Inflammatory macrophage treated with lipopolysaccharide for 1 hour (primary cell): ENCODE measurements at places on chromosomes 13 and 19.

DNA sequence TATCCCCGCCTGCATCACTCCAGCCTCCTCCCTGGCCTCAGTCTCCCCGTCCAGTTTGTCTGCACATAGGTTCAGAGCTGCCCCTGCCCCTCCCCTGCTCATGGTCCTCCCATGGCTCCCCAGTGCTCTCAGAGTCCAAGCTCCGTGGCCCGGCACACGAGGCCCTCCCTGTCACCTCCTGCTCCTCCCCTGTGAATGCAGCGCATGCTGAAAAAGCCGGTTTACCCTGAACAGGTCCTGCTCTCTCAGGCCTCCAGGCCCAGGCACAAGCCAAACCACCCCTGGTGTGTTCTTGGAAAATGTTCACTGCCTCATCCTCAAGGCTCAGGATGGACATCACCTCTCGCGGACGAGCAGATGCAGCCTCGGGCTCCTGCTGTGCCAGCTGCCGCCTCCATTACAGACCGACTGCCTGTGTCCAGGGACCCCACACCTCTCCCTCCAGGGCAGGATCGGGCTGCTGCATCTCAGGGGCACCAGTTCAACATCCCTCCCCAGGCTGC is 13.0 kb downstream of the EMP3 start:
- DNase-seq: no peak

GRCh38 chr13:100124265-100124664 is 35.4 kb downstream of the PCCA start:
- DNase-seq: peak; percentile 66

GRCh38 chr13:80235166-80235966 is 105.6 kb downstream of the SPRY2 start:
- DNase-seq: peak; percentile 46

DNA sequence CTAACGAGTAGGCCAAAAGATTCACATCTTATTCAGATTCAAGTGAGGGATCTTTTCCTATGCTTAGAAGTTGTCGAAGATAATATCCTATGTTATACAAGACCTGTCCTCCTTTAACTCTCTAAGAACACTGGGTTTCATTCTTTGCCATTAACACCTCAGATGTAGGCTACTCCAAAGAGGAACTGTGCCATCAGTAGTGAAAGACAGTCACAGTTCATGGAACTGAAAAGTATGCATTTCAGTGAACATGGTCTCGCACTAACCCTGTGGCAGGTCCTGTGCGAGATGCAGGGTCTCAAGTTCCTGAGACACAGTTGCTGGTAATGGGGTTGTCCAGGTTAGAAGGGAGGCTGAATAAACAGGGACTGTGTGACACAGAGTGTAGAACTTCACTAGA is 4.1 kb downstream of the LGALS16 start:
- no peak for DNase-seq

DNA sequence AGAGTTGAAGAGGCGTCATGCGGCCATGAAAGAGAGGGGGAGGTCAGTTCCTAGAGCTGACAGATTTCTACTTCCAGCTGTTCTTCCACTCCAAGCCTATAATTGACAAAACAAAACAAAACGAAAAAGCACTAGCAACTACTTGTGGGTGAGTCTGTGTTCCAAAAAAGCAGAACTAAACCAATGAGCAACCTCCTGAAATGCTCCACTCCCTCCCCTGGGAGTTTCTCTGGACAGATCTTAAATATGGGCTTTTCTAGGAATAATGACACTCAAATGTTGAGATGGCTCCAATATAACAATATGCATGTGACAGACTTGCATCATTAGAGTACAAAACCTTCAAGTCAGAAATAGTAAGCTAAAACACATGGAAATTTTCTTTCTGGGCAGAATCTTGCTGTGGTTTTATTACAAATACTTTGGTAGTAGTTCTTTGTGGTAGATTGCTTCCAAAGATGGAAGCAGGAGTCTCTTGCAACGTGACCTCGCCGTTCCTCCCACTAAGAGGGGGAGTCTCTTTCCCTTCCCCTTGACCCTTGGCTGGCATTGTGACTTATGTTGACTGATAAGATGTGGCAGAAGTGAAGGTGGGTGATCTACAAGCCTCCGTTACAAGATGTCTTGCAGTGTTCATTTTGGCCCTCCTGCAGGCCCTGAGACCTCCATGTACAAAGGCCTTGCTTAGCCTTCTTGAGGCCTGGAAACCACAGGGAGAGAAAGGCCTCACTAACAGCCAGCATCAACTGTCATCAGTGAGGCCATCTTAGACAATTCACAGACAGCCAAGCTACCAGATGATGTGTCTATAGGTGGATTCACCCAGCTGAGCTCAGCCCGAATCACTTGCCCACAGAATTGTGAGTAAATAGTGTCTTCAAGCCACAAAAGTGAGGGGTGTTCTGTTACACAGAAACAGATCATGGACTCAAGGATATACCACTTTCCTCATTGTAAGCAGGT is 173.1 kb upstream of the RFC3 start:
- DNase-seq: peak; percentile 80

GRCh38 chr19:15294561-15294990 is 37.8 kb downstream of the BRD4 start:
- no peak for DNase-seq

- DNase-seq: no peak
Measured at GRCh38 chr19:408902-409515, at the start of gene C2CD4C. C2CD4C (minus strand) TSS chr19:409147; CDS start chr19:408361, 786 bp downstream.

DNA sequence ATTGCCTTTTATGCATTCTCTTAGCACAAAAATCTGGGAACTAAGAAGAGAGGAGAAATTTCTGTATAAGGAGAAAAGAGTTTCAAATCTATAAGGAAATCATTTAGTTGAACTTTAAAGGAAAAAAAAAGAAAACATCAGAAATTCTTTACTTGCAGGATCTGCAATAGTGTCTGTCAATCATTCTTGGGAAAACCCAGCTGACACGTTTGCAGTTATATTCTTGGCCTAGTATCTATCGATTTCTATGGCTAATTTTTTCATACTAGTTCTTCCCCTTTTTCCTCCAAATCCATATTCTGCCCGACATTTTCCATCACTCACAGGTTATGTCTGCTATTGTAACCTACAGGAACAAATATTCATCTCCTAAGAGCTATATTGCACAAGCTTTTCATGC is 160.7 kb downstream of the ABCC4 start:
- no peak for DNase-seq

DNA sequence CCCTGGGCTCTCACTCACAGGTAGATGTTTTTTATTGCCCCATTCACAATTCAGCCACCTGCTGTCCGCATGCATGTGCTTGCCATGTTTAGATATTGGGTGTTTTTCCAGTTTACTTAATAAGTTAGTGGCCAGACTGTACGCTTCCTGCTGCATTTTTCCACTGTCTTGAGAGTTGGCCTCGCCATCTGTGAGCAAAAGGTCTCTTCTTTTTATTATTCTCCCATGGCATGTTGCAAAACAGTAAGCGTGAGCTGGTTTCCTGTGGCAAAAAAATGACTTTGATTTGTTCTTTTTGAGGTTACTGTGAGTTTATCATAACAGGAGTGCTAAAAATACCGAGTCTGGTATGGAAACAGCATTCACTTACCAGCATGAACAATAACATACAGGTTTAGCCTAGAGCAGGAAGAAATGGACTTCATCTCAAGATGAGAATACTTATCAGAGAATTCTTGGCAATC is 46.0 kb downstream of the SAE1 start:
- DNase-seq: no peak

DNA sequence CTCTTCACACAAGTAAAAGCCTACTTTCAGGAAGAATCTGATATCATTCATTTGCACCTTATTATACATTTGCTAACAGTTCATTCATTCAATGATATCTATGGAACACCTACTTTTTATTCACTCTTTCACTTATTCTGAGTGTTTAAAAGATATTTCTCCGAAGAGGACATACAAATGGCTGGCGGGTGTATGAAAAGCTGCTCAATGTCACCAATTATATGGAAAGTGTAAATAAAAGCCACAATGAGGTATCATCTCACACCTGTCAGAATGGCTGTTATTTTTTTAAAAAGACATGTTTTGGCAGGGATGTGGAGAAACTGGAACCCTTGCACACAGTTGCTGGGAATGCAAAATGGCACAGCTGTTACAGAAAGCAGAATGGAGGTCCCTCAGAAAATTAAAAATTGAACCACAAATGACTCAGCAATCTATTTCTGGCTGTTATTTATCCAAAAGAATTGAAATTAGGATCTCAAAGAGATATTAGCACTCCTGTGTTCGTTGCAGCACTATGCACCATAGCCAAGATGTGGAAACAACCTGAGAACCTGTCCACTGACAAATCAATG is 127.6 kb upstream of the IRS2 start:
- no peak for DNase-seq

GRCh38 chr13:114124921-114125320 is 7.5 kb downstream of the RASA3 start:
- peak; percentile 79 for DNase-seq

GRCh38 chr13:24304620-24305019 is 4.8 kb upstream of the C1QTNF9 start:
- DNase-seq: no peak

- DNase-seq: peak; percentile 47
Measured at GRCh38 chr13:44096901-44097300, 217.2 kb downstream of the LACC1 start.

GRCh38 chr19:14475251-14476073 is at the start of gene PTGER1:
PTGER1 (minus strand) TSS chr19:14475354; CDS start chr19:14474320, 1,034 bp downstream.
- no peak for DNase-seq

DNA sequence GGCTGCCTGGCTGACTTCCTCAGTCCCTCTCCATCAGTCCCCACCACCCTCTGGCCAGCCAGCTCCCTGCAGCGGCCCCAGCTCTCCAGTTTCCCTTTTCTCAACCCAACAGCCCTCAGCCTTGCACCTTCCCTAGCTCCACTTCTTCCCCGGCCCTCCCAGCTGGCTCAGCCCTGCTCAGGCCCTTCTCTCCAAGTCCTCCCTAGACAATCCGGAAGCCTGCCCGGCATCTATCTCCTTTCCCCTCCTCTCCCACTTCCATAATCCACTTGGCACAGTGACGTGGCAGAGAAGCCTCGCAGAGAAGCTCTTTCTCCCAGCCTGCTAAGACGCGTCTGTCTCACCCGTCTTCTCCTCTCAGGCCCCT is 1.1 kb downstream of the UBXN6 start:
- peak; percentile 38 for DNase-seq

DNA sequence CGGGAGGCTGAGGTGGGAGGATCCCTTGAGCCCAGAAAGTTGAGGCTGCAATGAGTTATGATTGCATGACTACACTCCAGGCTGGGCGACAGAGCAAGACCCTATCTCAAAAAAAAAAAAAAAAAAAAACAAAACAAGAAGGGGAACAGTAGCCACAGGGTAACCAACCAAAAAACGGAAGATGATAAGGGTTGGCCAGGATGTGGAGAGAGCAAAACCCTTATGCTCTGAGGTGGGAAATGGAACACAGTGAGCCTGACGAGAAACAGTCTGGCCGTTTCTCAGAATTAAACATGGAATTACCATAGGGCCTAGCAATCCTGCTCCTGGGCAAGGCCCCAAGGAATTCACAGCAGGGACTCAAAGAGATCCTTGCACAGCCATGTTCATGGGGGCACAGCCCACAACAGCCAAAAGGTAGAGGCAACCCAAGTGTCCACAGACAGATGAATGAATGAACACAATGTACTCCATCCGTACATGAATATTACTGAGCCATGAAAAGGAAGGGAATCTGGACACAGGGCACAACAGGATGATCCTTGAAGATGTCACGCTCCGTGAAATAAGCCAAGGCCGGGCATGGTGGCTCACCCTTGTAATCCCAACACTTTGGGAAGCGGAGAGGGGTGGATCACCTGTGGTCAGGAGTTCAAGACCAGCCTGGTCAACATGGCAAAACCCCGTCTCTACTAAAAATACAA is 11.3 kb downstream of the NMRK2 start:
- DNase-seq: no peak

DNA sequence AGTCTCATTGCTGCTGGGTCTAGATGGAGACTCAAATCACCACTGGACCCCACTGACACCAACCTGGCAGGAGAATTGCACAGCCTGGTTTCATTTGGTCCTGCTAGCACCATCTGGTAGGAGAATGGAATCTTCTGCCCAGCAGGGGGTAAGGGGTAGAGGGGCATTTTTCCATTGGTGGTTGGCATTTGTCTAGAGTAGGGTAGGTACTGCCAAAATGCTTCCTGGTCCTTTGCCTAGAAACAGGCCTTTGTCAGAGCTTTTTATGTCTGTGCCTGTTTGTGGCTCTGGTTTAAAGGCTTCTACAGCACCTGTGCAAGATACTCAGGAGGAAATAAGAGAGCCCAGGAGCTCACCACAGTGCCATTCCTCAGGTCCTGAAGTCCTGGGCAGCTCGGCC is 121.3 kb downstream of the KCTD12 start:
- no peak for DNase-seq

GRCh38 chr13:27744801-27745200 is 47.5 kb upstream of the GSX1 start:
- DNase-seq: no peak

DNA sequence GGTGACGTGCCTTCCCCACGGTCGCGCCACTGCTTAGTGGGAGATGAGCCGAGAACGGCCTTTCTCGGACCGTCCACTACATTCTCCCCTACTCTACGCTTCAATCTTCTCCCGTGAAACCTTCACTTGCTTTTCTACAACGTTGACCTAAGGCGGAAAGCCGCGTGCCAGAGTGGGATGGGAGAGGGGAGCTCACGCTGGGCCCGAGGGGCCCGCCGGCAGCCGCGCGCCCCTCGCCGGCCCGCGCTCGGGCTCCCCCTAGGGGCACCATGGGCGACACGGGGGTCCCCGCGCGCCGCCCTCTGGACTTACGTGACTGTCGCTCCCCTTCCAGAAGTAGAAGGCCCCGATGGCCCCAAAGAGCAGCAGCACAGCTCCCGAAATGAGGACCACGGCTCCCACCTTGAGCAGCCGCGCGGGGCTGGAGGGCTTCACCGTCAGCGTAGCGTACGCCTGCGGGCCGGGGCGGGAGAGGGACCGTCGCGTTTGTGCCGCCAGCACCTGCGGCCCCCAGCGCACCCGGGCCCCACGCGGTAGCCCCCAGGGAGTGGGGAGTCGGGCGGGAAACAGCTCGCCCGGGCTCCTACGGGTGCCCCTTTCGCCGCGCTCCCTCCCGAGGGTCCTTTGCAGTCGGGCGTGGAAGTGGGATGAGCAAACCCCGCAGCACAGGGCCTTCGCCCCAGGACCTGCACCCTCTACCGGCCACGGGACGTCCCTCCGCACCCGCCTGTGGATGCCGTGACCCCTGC is 727 bp downstream of the CNMD start:
- no peak for DNase-seq

GRCh38 chr19:16402041-16402440 is 69.7 kb downstream of the EPS15L1 start:
- no peak for DNase-seq
